ENCODE measurements at places on chromosomes 1 and 21. TPM values are rescaled to one million over a fixed set of nuclear protein-coding genes. Genes with fewer than 3 reads are reported as not detected.

Gene NFASC
- 0.27 TPM for total RNA-seq

Gene RNF19B
- 72.8 TPM for total RNA-seq

Gene LRRC71
- not detected for total RNA-seq

Gene CD1E
- total RNA-seq = not detected

- no peak overlapping the region for H3K27ac ChIP-seq
- DNase-seq = no peak
- H3K4me1 ChIP-seq = no peaks in the 10 kb centered on the region
Observed at GRCh38 chr1:213296558-213296957, 245.5 kb downstream of the RPS6KC1 start.

- H3K36me3 ChIP-seq = no peaks in the 10 kb centered on the region
- DNase-seq = no peak
- H3K27me3 ChIP-seq = peaks cover 17% of the 10 kb centered on the region
- no peak overlapping the region for H3K4me3 ChIP-seq
- no peak overlapping the region for H3K27ac ChIP-seq
Observed at GRCh38 chr1:3067301-3067670, 1.7 kb upstream of the PRDM16 start.

GRCh38 chr1:200857804-200858203 is 15.0 kb upstream of the GPR25 start:
- H3K4me1 ChIP-seq = peaks cover 13% of the 10 kb centered on the region
- DNase-seq = no peak
- peaks cover 9% of the 10 kb centered on the region for H3K36me3 ChIP-seq
- H3K27me3 ChIP-seq = no peaks in the 10 kb centered on the region

DNA sequence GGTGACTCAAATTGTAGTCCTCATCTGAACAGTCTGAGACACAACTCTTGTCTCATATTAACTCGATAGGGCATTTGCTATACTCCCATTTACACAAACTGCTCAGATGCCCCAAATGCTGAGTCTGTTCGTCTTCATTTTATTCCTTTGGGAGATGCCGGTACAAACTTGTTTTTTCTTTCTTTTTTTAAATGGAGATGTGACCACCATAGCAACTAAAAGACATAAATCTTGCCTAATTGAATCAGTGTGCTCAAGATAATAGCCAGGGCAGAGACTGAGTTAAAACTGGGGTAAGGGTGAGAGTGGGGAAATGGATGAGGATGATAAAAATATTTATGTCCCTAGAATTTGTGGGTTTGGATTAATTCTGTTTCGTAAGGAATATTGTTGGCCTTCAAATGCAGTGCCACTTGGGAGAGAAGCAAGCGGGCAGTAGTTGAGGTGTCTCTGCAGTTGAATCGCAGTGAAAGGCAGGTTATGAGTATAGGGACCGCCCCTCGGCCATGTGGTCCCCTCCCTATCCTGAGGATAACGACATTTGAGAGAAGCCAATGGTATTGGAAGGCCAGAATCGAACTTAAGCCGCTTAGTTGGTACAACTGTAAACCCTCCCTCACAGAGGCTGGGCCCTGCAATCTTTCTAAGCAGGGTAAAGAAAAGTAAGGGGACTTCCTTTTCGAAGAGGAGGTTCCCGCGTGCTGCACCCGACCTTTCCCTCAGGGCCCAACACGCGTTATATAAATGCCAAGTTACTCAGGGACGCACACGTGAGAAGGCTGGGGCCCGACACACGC is 859 bp upstream of the LRRC8B start:
- no peak overlapping the region for H3K27ac ChIP-seq
- H3K4me1 ChIP-seq = peaks cover 27% of the 10 kb centered on the region
- no peaks in the 10 kb centered on the region for H3K27me3 ChIP-seq
- peaks cover 13% of the 10 kb centered on the region for H3K36me3 ChIP-seq
- H3K4me3 ChIP-seq = no peak overlapping the region
- peak; percentile 84 for DNase-seq

GRCh38 chr1:200290010-200290685 is 119.7 kb downstream of the ZNF281 start:
- H3K27me3 ChIP-seq = no peaks in the 10 kb centered on the region
- H3K4me3 ChIP-seq = no peak overlapping the region
- no peaks in the 10 kb centered on the region for H3K4me1 ChIP-seq
- no peaks in the 10 kb centered on the region for H3K36me3 ChIP-seq
- no peak for DNase-seq

GRCh38 chr21:29704719-29705118 is 235.1 kb downstream of the GRIK1 start:
- no peaks in the 10 kb centered on the region for H3K36me3 ChIP-seq
- H3K4me3 ChIP-seq = no peak overlapping the region
- H3K27me3 ChIP-seq = no peaks in the 10 kb centered on the region
- no peak for DNase-seq

DNA sequence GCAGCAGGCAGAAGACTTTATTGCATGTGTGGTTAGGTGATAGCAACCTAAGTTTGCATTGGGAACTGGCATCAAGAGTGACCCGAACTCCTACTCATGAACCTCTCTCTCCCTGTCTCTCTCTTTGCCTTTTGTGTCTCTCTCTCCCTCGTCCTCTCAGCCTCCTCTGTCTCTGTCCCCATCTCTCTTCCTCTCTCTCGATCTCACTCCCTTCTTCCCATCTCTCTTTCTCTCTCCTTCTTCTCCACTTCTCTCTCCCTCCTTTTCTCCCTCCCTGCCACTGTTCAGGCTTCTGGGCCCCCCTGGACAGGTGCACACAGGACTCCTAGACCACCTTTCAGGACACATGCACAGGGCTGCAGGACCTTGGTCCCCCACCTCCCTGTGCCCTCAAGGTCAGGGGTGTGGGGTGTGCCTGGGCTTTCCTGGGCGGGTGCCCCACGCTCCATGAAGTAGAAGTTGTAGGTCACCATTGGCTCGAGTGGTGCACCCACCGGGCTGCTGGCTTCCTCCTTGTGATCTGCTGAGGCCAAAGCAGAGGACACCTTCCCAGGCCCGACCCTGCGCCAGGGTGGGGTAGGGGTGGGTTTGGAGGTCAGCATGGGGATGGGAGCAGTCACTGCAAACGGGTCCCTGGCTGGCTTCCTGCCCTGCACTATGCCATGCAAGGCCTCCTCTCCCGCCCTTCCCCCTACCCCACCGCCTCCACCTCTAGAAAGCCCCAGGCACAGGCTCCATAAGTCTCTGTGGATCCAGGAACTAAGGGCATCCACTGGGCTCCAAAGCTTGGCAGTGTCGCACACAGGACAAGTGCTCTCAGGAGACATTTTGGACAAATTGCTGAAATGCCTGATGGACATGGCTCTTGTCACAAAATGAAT is 13.2 kb upstream of the ZBTB17 start:
- H3K27me3 ChIP-seq = no peaks in the 10 kb centered on the region
- no peak for DNase-seq
- no peak overlapping the region for H3K27ac ChIP-seq
- H3K4me1 ChIP-seq = peaks cover 15% of the 10 kb centered on the region
- no peak overlapping the region for H3K4me3 ChIP-seq
- no peaks in the 10 kb centered on the region for H3K36me3 ChIP-seq

DNA sequence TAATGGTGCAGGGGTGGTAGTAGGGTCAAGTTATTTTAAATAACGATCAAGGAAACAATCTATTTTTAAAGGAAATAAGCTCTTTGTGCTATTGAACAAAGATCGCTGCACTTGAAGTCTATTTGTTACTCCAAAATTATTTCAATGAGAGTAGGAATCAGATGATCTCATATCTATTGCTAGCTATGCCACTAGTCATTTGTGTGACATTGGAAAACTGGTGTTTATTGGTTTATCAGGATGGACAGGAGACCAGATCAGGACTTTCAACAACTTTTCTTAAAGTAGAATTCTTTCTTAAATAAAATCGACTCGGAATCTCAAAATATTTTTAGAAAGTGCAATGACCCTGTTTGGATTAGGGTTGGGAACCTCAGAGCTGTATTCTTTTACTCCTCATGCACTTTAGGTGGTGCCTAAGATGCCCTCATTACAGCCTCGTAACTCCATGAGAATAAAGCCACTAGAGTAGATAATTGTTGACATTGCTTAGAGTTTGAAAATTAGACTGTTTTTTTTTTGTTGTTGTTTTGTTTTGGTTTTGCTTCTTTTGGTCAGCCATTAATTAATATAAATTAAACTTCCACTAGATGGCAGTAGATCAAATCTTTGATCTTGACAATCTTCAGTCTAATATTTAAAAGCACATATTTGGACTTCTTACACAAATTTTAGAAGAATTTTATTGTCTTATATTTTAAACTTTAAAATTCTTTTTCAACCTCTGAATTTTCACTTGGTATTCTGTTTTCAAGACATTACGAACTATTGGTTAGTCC is 352.4 kb downstream of the USP25 start:
- H3K4me3 ChIP-seq = no peak overlapping the region
- no peaks in the 10 kb centered on the region for H3K27me3 ChIP-seq
- H3K36me3 ChIP-seq = no peaks in the 10 kb centered on the region
